Glomerular endothelial cell (primary cell): ENCODE measurements at places on chromosomes 5 and 9. TPM values are rescaled to one million over a fixed set of nuclear protein-coding genes. Genes with fewer than 3 reads are reported as not detected.

The GFI1B gene
- total RNA-seq: not detected in 2 replicates

DNA sequence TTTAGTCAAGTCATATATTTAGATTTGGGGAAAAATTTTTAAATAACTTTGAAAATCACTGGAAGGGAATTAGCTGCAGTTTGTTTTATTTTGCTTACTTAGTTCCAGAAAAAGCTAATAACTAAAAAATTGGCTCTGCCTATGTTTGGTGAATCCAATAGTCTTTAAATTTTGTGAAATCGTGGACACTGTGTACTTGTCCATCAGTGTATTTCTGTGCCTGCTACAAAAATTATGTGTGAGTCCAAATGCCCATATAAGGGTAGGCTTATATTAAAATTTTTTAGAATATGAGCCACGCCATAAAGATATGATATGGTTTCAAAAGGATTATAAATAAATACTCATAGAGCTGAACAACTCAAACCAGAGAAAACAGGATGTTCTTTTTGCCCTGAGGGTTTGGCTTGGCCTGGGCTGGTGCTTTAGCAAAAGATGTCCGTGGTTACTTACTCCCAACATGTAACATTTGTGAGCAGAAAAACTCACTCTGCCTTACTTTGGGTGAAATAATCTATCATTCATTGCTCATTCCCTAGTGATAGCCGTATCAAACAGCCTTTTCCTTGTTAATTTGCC lies 133.2 kb upstream of the PRLR start:
- no peak for DNase-seq

DNA sequence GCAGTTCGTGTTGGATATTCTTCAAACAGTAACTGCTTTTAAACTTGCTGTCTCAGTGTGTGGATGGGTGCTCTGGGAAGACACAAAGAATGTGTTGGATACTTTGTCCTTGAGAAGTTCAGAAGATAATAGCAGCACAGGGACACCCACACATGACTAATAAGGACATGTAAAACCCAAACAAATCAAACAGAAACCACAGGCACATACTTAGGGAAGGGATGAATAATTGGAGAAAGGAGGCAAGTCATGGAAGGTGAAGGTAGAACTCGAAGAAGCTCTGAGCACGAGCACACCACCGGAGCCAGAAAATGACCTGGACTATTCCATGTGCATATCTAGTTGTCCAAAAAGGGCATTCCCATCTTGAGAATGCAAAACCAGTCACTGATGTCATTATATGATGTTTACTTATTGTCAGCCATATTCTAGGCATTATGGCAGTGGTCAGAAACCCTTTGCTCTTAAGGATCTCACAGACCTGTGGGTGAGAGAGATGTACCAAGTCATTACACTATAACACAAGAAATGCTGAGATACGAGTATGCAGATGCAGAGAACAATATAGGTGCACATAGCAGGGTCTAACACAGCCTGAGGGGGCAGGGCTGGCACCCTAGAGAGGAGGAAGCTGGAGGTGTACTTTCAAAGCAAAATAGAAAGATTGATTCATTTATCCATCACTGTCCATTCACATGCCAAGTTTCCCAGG lies 152.9 kb downstream of the PIK3R1 start:
- no peak for DNase-seq

The SNCAIP gene
- total RNA-seq: 18.4 and 44.8 TPM in 2 replicates

- DNase-seq: no peak
Observed at GRCh38 chr9:121938621-121939020, 154.5 kb downstream of the TTLL11 start.

GRCh38 chr9:137977571-137978261 lies 100.1 kb downstream of the CACNA1B start:
- DNase-seq: no peak

DNA sequence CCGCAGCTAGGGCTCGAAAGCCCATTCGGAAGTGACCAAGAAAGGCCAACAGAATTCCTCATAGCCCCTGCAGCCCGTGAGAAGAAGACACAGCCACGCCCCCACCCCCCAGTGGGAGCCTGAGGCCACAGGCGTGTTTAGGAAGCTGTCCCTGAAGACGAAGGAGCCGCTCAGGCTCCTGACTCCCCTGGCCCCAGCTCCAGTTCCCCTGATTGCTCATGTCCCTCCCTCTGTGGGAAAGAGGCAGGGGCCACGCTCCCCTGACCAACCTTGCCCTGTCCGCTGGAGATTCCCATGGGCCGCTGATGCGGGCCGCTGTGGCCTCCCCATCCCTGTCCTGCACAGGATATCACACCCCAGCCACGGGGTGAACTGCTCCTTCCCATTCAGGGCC lies 13.6 kb downstream of the ROPN1L start:
- no peak for DNase-seq
